Stimulated activated CD8-positive, alpha-beta memory T cell treated with anti-CD3 and anti-CD28 coated beads, Interleukin-4, amount 100 ng/mL, for 4 hours (primary cell): ENCODE measurements at places on chromosomes 5 and 9.

- no peak for DNase-seq
These were observed 103.5 kb downstream of the ANGPTL2 start for GRCh38 chr9:127018935-127019334.

GRCh38 chr5:38443390-38443789, 113.1 kb downstream of the LIFR start:
- DNase-seq = no peak

DNA sequence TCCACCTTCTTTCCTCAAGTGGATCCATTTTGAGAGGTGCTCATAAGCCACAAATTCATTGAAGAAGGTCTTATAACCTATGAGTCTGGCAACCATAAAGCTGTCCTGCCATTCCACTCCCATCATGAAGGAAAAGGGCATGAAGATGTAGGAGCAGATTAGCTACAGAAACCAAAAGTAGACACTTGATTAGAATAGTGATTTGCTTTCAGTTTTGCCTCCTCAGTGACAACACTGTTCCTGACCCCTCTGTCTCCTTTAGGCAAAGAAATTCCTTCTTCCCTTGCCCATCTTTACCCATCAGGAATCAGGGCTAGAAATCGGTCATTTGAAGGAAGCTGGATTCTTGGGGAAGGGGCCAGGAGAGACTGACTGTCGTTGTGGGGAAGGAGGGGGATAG, 55.2 kb downstream of the SLC28A3 start:
- DNase-seq = no peak

- DNase-seq = no peak
These were observed 60.3 kb downstream of the ADAMTS2 start for GRCh38 chr5:179284751-179285631.

DNA sequence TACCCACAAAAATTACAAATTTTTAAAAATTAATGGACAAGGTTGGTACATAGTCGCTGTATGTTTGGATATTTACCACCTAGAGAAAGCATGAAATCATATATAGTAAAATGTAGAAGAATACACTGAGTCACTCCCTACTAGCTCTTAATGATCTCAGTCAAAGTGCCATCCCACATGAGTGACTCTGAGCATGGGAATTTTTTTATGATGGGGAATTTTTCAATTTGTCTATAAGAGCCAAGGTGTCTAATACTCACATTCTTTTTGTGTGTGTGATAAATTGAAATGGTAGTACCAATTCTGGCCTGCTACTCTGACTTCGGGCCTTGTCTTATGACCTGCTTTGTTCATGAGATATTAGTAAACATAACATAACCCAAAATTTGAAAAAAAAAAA, 483.2 kb downstream of the CDH10 start:
- no peak for DNase-seq

DNA sequence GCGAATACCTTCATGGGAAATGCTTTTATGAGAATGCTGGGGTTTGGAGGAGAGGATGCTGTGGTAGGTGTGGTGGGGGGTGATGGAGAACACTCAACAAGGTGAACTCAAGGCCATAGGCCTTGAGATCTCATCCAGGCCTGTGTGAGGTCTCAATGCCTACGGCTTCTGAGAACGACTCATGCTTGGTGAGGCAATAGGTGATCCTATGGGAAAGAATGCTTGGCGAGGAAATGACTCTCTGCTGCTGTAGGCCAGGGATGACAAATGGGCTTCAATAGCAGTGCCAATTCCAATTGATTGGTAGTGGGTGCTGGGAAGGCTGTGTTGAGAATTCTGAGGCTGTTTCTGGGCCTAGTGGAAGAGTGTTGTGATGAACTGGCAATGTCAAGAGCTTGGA, 280.2 kb upstream of the CLINT1 start:
- no peak for DNase-seq

- DNase-seq = no peak
These were observed 318.3 kb upstream of the WWC1 start for GRCh38 chr5:167973126-167973525.

GRCh38 chr5:72599519-72600370, 92.5 kb upstream of the ZNF366 start:
- DNase-seq = no peak

GRCh38 chr5:105581988-105582690, 2019.5 kb upstream of the NUDT12 start:
- no peak for DNase-seq

GRCh38 chr5:176789873-176790615, 20.3 kb upstream of the UNC5A start:
- no peak for DNase-seq

DNA sequence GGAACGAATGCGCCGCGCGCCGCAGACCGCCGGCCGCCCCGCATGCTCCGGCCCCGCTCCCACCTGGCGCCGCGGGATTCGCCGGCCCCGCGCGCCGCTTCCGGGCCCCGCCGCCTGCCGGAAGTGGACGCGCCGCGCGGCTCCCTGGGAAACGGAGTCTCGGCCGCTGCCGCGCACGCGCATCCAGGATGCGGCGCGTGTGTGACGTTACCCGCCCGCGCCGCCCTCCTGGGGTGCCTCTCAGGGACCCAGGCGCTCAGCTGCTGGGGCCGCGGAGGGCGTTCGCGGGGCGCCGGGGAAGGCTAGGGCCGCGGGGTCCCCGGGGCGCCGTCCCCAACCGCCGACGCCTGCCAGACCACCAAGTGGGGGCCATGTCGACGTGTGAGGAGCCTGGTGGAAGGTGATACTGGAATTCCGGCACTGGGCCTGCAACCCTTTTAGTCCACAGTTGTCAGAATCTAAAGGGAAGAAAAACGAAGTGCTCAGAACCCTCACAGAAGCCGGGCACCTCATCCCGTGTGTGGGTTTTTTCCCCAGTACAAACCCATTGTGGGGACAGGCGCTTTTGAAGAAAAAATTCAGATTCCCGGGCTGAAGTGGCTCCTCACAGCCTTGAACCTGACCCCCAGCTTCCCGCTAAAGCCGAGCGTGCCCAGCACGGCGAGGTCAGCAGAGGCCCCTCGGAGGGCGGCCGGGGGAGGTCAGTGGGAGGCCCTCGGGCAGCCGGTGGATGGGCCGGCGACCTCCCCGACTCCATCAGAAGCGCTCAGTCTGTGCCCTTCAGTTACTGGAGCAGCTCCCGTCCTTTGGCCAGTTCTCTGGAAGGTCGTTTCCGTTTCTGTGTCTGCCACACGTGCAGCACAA, at the start of gene CLPTM1L:
Gene CLPTM1L (minus strand): TSS at position 125 of the 864 bp plus-strand sequence. CDS start 258 bp downstream, outside the sequence.
- peak; percentile 66 for DNase-seq

GRCh38 chr5:16812911-16813310, 123.2 kb downstream of the MYO10 start:
- no peak for DNase-seq

DNA sequence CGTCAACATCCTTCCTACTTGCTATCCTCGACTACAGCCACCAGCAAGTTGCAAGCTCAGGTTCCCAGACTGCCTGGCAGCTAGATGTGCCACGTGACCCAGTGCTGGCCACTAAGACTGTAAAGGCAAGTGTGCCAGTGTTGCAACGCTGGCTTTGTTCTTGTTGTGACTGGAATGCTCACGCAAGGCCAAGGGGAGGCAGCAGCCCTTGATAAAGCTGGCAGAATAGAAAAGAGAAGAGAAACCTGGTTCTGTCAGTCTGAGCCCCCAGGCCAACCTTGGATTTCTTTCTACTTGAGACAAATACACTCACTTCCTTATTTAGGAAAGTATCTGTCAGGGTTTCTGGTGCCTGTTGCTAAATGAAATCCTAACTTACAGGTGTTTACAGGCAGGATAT, 113.0 kb downstream of the KLHL3 start:
- no peak for DNase-seq

- no peak for DNase-seq
These were observed 24.1 kb upstream of the TNC start for GRCh38 chr9:115142090-115142489.

DNA sequence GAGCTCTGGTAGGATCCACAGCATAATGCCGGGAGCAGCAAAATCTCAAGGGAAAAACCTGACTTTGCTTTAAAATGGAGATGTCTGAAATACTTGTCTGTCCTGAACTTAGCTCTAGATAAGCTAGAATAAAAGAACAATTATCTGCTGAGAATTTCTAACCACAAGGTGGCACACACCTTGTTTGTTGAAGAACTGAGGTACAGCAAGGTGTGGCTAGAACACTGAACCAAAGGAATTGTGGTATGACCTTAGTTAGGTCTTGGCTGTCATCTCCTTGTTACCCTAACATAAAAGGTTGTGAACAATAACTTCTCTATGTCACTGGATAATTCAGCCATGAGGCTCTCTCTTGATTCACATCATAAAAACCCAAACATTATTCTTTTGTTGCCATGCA, 72.3 kb upstream of the ANXA1 start:
- DNase-seq = no peak

DNA sequence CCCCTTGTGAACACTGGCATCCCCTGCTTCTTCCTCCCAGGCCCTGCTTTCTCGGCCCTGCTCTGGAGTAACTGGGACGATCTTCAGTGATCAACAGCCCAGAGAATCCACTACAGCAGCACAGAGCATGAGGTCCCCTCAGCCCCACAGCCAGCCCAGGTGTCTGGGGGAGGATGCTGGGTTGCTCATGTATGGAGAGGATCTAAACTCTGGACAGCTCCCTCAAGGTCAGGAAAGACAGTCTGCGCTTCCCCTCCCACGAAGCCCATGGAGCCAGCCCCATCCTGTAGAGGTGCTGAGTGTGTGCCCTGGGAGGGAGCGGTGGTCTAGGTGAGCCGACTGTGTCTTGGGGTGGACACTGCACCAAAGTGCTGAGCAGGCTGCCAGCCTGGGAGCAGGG, 190.2 kb downstream of the GABBR2 start:
- DNase-seq = no peak

- DNase-seq = no peak
These were observed 83.7 kb upstream of the IRX4 start for GRCh38 chr5:1966461-1966860.

- DNase-seq = no peak
These were observed 293.3 kb downstream of the CSNK1G3 start for GRCh38 chr5:123805300-123805699.

GRCh38 chr9:4242239-4242638, 57.6 kb downstream of the GLIS3 start:
- no peak for DNase-seq

GRCh38 chr9:126331964-126332748, 5.5 kb downstream of the MVB12B start:
- DNase-seq = no peak

DNA sequence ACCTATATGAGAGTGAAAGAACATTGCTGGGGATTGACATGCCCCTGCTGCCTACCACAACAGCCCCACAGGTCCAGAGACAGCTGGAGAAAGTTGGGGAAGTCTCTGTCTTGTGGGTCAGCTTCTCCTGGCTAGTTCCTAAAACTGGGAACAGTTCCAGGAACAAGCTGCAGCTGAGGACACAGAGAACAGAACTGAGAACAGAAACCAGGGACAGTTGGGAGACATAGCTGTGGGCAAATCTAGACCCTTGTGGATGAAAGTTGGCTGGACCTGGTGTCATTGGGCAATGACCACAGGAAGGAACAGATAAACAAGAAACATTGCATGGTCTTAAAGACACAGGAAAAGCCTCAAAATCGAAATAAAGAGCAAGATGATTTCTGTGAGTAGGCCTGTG, 58.3 kb upstream of the MOCS2 start:
- DNase-seq = no peak

DNA sequence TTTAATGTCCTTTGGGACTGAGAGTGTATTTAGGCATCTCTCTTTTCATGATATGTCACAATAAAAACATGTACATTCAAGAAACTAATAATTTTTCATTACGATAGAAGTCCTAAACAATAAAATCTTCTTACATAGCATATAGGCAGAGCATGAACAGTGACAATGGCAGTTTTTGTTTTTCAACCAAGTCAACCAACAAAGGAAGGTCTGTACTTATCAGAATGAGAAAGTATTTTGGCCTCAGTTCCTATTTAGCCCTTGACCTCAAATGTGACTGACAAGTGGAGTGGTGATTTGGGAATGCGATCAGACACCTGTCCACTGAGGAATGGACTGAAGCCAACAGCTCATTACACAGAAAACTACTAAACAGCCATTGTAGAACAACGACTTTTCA, 219.5 kb downstream of the TMEM161B start:
- DNase-seq = no peak

- no peak for DNase-seq
These were observed 96.8 kb upstream of the ITGA2 start for GRCh38 chr5:52892242-52892878.

- DNase-seq = no peak
These were observed 7.5 kb upstream of the ZNF367 start for GRCh38 chr9:96425500-96426169.

DNA sequence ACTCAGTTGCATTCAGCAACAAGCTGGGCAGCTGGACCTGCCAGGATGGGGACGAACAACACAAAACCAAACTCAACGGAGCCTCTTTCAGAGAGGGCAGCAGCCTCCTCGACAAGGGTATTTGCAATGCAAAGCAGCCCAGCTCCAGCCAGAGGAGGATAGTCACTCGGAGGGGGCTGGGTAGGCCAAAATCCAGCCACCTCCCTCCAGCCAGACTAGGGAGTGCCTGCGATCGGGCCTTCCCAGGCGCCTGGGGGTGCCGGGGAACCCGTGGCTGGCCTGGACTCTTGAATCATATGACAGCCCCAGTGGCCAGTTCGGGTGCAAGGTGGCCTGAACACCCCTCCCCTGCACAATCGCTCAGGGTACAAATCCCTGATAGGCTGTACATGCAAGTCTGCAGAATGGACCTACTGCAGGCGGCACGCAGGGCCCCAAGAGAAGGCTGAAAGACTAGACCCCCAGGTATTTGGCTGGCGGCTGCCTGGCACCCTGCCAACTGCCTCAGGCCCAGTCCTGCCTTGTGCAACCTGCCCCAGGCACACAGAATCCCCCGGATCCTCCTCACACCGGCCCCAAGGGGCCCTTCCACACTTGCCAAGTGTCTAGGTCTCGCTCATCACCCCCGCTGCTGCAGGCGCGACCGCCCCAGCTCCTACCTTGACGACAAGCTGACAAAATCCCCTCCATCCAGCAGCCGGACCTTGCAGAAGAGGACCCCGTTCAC, 1.3 kb downstream of the EEIG1 start:
- DNase-seq = no peak

DNA sequence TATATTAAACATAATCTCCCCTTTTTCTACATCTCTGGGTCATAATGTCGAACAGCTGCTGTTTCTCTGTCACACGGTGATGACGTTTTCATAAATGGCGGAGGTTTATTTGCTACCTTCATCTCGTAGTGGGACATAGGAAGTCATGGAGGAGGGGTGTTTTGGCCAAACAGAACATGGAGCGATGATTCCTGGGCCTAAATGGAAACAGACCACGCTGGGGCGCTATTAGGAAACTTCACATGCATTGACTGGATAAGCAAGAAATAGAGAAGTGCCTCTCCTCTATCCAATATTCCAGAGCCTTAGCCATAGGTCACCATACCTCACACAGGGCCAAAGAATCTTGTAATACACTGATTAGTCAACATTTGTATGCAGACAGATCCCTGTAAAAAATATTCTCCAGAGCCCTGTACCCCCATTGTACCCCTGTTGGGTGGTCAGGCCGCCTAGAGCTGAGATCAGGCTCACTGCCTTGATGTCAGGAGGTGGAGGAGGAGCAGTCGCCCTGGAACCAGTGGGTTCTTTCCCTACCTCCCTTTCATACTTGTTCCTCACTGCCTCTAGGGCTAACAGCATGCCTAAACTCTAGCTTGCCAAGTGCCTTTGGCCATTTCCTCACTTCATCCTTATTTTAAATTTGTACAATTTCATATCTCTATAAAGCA, 77.8 kb upstream of the SPIN1 start:
- DNase-seq = no peak

- no peak for DNase-seq
These were observed 8.7 kb upstream of the GRIN1 start for GRCh38 chr9:137130176-137130755.
